ENCODE measurements at places on chromosomes 5 and 9.

DNA sequence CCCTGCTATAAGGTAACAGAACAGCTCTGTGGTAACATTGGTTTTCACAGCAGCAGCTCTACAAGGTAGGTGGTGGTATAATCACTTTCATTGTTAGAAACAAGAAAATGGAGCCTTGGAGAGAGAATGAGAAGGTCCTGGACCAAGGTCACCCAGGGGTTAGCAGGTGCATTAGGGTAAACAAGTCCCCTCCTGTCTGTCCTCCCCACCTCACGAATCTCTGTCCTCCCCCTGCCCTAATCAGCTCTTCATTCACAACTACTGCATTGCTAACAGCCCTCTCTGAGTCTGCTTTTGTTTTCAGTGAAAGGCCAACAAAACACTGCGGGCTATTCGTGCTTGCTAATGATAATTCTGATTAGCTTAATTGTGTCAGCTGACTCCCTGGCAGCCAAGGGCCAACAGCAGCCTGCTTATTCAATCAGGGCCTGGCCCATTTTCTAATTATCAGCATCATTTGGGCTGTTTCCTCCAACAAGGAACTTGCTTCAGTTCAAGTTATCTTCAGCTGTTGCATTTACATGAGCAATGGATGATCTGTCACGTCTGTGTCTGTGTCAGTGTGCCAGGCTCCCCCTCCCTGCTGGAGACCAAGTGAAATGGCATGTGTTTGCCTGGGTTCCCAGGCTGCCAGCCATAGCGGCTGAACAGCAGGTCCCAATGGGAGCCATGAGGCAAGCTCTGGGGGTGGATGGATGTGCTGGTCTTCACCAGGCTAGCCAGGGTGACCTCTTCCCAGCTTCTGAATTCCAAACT, 56.7 kb upstream of the EQTN start:
- no peak for DNase-seq

- peak; percentile 7 for DNase-seq
Measured at GRCh38 chr5:13553896-13554295, 390.6 kb downstream of the DNAH5 start.

DNA sequence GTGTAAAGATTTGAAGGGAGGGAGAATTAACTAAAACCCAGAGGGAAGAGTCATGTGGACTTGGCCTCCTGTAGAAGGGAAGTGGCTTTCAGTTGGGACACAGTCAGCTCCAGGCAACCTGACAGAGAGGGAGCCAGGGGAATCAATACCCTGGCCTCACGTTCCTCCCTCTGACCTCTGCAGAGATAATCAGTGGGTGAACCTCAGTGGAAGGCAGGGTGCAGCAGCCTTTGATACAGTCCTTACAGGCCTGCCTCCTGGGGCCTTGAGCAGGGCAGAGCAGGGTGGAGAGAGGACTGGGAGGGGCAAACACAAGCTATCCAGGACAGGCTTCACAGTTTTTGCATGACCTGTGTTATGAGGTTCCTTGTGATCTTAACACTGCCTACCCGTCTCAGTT, 61.9 kb upstream of the GPBP1 start:
- DNase-seq, result no peak

GRCh38 chr5:137632716-137633115, 103.2 kb downstream of the KLHL3 start:
- DNase-seq, result no peak

- no peak for DNase-seq
Measured at GRCh38 chr5:1536322-1536845, 12.6 kb upstream of the LPCAT1 start.

DNA sequence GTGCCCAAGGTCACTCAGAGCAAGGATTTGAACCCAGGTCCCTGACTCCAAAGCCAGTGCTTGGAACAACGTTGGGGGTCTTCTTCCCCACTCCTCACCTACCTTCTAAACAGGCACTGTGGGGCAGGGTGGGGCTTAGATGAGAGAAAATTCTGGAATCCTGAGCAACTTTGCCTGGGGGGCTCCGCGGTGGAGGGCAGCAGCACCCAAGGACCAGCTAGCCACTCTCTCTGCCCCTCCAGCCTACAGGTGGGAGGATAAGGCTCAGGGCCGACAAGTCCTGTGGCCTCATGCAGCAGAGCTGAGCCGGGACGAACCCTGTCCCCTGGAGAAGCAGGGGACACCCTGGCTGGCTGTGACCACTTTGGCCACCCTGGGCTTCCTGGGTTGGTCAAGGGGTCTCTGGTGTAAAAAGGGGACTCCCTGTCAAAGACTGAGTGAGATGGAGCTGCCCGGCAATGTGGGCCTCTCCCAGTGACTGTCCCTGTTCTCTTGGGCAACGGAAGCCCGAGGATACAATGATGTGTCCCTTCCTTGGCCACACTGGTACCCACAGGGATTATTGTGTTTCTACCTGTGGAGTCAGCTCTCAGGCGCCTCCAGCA, 26.5 kb downstream of the CEL start:
- DNase-seq, result no peak

- no peak for DNase-seq
Measured at GRCh38 chr9:103803245-103803644, 290.9 kb upstream of the SMC2 start.

GRCh38 chr5:116487045-116487444, 87.6 kb downstream of the SEMA6A start:
- DNase-seq, result no peak

GRCh38 chr5:11191673-11192072, 430.6 kb upstream of the DAP start:
- DNase-seq, result no peak

DNA sequence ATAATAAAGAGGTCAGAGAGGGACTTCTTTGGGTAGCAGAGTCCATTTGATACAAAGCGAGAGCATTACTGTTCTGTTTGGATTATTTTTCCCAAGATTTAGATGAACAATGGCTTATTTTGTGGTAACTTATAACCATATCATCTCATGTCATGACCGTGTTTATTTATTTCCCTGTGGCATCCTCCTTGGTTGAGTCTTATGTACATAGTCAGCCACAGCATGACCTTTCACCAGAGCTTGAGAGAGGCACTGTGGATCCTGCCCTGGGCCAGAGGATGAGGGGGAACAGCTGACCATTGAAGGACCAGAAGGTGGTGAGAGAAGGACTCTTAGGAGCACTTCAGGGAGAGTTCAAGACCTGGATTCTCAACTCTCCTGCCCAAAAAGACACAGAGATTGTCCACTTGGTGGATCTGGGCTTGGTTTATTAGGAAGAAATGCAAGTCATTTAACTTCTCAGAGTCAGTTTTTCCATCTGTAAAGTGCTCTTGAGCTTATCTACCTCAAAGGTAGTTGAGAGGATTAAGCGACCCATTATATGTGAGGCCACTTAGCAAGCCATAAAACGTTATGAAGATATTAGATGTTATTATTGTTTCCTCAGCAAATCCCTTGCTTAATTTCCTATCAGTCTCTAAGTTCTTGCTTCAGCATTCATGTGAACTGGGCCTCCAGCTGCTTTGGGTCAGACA, 51.4 kb downstream of the PPIC start:
- no peak for DNase-seq

- no peak for DNase-seq
Measured at GRCh38 chr5:88607492-88607891, 275.5 kb downstream of the MEF2C start.

GRCh38 chr5:173394701-173395100, 66.5 kb upstream of the STC2 start:
- no peak for DNase-seq

GRCh38 chr5:145587710-145588109, 247.4 kb downstream of the PRELID2 start:
- peak; percentile 87 for DNase-seq

DNA sequence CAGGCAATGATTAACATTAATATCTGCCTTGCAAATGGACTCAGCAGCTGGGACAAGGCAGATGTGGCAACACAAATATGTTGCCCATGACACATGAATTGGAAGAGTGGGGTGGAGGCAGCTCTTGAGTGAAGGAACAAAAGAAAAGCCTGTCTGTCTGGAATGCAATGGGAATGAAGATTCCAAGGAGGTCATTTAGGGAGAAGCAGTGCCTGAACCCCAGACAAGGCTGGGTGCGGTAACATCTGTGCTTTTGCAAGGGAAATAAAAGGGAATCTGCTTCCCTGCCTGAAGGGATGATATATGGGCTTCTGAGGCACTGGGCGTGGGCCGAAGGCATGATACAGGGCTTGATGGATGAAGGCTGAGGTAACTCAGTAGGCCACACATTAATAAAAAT, 94.1 kb upstream of the TRIM32 start:
- peak; percentile 21 for DNase-seq

GRCh38 chr5:172585114-172585513, 55.9 kb upstream of the NEURL1B start:
- DNase-seq, result no peak

DNA sequence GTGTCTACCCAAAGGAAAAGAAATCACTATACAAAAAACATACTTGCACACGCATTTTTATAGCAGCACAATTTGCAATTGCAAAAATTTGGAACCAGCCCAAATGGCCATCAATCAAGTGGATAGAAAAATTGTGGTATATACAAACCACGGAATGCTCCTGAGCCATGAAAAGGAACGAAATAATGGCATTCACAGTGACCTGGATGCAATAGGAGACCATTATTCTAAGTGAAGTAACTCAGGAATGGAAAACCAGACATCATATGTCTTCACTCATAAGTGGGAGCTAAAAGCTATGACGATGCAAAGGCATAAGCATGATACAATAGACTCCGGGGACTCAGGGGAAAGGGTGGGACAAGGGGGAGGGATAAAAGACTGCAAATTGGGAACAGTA, 78.4 kb downstream of the ENC1 start:
- peak; percentile 57 for DNase-seq

GRCh38 chr9:72333709-72334108, 31.3 kb downstream of the ZFAND5 start:
- no peak for DNase-seq

Data from fibroblast of skin of right quadriceps (primary cell).